Activated CD4-positive, alpha-beta T cell treated with anti-CD3 and anti-CD28 coated beads for 36 hours (primary cell): ENCODE measurements at places on chromosomes 11 and 22.
A peak's percentile ranks its signal among the peaks of the same experiment; 100 is the strongest.

GRCh38 chr11:122404571-122404970, 251.0 kb upstream of the UBASH3B start:
- no peak for DNase-seq

DNA sequence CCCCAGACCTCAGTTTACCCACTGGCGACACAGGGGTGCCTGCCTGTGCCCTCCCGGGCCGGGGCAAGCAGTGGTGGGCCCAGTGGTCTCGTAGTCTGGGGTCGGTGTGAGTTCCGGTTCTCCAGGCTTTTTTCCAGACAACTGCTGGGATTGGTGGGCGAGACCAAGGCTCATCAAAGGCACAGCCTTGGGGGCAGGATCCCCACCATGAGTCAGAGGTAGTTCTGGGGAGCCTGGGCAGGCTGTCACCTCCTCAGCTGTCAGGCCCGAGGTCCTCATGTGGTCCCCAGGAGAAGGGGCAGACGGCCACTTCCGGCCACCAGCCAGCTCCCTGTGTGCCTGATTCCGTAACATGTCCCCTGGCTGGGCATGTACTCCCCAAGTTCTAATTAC, 827 bp upstream of the MUC2 start:
- DNase-seq = no peak

GRCh38 chr22:27984001-27984695, 65.1 kb upstream of the PITPNB start:
- no peak for DNase-seq

GRCh38 chr11:85673393-85673792, 8.5 kb upstream of the CREBZF start:
- DNase-seq = no peak

DNA sequence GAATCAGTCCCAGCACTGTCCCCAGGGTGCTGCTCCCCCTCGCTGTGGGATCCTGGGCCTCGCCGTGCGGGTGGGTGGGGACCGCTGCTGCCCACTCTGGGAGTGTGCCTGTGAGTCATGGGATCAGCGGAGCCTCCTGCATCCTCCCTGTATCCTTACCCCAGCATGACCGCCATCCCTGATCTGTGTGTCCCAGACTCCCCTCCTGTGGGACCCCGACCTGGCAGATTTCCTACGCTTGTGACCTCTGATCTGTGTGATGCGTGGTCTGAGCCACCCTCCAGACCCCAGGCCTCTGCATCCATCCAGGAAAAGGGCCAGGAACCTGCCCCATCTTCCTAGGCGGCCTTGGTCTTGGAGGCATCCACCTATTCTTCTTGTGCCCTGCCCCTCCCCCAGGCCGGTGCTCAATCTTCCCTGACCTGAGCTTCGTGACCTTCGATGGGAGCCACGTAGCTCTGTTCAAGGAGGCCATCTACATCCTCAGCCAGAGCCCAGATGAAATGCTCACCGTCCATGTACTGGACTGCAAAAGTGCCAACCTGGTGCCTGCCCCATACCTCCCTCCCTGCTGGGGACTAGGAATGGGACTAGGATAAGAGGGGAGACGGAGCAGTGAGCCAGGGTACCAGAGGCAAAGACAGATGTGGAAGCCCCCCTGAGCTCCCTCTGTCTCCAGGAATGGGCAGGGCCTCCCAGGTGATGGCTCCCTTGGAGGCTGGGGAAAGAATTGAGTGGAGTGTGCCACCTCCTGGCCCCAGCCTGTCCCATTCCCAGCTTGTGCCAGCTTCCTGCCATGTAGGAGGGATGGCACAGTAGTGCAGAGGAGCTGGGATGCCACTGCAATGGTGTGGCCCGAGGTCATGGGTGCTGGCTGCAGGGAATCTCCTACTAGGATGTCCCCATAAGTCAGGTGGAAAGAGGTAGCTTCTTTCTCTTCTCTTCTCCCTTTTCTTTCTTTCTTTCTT, 65.4 kb downstream of the OTOG start:
- DNase-seq = no peak

DNA sequence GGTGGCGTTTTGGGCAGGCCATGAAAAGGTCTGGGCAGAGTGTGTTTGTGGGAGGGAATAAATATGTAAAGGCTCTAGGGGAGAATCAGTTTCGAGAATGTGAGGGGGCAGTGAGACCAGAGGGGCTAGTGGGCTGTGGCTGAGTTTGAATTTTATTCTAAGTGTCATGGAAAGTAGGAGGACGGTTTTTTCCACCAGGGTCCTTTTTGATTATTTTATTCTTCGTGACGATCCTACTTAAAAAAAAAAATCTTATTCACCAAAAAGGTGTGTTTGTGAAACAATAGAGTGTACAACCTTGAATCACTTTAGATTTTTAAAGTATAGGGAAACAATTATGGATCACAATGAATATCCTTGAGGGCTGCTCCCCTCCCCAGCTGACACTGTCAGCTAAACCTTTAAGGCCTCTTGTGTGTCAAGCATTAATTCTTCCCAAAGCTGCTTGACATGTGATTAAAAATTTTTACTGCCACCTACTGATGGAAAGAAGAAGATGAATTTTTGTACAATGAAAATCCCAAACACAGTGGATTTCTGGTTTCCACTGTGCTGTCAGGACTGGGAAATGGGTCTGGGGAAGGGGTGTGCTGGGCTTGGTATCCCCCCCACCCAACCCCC, 107.5 kb upstream of the OR4B1 start:
- no peak for DNase-seq

GRCh38 chr11:61587541-61587941, 6.7 kb upstream of the SYT7 start:
- peak; percentile 42 for DNase-seq

DNA sequence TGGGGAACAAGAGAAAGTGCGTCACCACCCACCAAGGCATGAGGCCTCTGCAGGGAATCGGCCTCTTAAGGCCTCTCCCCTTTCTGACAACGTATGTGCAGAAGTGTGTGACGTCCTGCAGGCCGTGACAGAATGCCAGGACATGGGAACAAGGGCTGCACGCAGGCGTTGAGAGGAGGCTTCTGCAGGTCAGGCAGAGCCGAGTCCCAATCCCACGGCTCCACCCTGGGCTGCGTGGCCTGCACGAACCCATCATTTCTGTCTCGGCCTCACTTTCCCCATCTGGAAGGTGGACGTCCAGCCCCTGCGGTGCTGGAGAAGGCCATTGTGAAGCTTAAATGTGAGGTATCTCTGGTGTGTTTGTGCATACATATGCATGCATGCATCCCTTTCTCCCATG, 61.8 kb downstream of the SHANK2 start:
- no peak for DNase-seq

- no peak for DNase-seq
Measured at GRCh38 chr11:110513846-110514437, 84.2 kb downstream of the FDX1 start.

DNA sequence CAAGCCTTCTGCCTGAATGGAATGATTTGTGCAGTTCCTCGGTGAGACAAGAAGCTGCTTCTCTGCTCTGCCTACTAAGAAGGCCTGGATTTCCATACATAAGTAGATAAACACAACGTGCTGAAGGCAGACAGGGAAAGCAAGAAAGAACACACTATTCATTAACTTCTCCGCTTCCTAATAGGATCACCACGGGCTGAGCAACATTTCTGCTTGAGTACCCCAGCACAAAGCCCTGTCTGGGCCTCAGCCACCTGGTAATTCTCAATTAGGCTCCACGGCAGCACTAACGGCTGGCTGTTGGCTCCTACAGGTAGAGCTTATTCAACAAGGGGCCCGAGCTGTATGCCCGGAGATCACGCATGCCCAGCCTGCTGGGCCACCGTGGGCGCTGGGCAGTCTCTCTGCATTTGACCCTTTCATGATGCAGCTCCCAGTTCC, 1156.6 kb downstream of the TBC1D22A start:
- DNase-seq = no peak

- no peak for DNase-seq
Measured at GRCh38 chr11:127058524-127058923, 58.0 kb upstream of the KIRREL3 start.

DNA sequence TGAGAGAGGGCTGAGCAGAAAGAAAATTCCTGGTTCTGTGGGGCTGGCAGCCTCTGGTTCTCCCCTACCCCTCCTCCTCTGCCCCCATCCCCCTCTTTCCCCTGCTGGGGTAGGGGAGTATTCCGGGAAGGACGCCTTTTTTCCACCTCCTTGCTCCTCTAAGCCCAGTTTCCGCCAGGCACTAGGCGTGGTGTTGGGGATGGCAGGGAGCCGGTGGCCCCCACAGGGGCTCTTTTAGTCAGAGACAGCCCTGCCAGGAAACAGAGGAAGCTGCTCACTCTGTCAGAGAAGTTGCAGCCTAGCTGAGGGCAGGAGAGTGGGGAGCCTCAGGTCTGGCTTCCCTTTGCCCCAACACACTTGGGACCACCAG, 15.6 kb upstream of the ARHGEF17 start:
- no peak for DNase-seq

DNA sequence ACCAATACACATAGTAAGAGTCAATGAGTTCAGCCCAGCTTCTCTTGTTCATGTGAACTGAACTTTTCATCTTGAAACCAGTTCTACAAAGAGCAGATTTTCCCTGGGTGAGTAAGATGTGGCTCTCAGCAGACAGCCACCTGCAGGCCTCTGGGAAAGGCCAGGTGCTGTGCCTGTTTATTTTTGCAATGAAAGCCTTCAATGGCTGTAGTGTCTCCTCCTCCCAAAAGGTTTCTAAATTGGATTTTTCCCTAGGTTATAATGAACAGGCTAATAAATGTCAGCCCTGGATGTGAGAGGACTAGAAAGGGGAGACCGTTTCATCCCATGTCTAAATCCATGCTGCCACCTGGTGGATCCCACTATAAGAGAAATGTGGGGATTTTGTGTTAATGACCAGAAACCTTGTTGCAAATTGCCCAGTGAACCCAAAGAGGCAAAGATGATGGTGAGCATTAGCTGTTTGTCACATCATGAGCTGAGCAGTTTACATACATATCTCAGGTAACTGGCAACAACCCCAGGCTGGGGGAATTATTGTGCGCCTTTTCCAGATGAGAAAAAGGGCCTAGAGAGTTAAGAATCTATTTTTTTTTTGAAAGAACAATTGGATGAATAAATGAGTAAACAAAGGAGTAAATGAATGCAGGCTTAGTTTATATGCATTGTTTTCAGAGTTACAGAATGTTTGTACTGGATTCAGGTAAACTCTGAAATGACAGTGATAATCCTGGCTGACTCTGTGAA, 12.7 kb downstream of the C11orf91 start:
- peak; percentile 41 for DNase-seq

GRCh38 chr22:42388130-42388797, 43.9 kb downstream of the NFAM1 start:
- peak; percentile 18 for DNase-seq

DNA sequence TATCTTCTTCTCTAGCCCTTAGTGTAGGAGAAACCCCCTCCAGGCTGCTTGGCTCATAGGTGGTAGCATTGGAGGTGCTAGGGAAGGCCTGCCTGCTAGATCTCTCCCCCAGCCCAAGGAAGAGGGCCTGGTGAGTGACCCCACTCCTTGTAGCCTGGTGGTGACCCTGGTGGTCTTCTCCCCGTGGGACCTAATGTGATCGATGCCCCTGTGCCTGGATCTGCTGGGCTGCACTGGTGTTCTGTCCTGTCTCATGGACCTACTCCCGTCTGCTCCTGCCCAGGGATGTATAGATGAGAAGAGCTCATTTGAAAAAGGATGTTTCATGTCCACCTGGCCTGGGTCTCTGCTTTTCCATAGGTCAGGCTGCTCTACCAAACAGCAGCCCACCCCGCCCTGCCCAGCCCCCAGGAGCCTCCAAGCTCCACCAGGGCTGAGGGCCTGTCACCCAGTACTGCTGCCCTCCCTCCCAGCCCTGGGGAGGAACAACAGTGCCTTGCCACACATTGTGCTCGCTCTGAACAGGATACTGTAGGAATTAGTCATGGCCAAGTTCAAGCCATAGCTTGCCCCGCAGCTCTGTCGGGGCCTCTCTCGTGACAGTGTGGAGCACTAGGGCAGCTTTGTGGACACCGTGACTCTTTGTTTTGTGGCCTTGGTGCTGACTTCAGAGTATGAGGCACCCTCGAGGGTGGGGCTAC, 19.7 kb downstream of the SLC37A2 start:
- no peak for DNase-seq

DNA sequence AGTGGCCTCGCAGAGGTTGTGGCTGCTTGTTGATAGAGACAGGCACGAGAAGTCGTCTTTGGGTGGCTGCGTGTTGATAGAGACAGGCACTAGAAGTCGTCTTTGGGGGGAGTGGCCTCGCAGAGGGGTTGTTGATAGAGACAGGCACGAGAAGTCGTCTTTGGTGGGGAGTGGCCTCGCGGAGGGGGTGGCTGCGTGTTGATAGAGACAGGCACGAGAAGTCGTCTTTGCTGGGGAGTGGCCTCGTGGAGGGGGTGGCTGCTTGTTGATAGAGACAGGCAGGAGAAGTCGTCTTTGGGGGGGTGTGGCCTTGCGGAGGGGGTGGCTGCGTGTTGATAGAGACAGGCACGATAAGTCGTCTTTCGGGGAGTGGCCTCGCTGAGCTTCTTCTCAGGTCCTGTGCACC, 328.8 kb downstream of the TBC1D22A start:
- peak; percentile 25 for DNase-seq
